CD4-positive, alpha-beta T cell (primary cell): ENCODE measurements at places on chromosomes 1 and 21.
A peak's percentile ranks its signal among the peaks of the same experiment; 100 is the strongest.

- no peak for DNase-seq
Observed at GRCh38 chr21:44365251-44365966, 12.0 kb downstream of the TRPM2 start.

- DNase-seq: no peak
Observed at GRCh38 chr21:37560385-37560784, 193.8 kb downstream of the DYRK1A start.

DNA sequence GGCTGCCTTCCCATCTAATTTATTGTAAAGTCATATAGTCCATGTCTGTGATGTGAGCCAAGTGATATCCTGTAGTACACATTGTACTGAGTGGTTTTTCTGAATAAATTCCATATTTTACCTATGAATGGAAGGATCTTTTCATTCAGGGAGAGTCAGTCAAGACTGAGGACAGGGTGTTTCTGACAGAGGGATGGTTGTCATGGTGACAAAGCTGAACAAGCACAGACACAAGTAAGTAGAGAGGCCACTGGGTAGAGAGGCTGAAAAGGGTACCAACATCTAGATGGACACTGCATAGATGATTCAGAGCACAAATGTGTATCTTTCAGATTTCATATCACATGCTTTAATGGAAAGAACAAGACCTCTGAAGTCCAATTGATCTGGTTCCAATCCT, 22.6 kb upstream of the IL20 start:
- no peak for DNase-seq

- no peak for DNase-seq
Observed at GRCh38 chr1:231887866-231888265, 261.3 kb downstream of the DISC1 start.

GRCh38 chr1:6521536-6521935, 30.1 kb upstream of the PLEKHG5 start:
- DNase-seq: no peak

GRCh38 chr1:40820251-40820797, 36.7 kb downstream of the KCNQ4 start:
- DNase-seq: peak; percentile 42

- DNase-seq: no peak
Observed at GRCh38 chr1:35570589-35571137, 2.5 kb upstream of the TFAP2E start.

- no peak for DNase-seq
Observed at GRCh38 chr21:14438211-14438610, 55.3 kb upstream of the HSPA13 start.

GRCh38 chr1:36124404-36125128, 456 bp downstream of the COL8A2 start:
- DNase-seq: no peak

DNA sequence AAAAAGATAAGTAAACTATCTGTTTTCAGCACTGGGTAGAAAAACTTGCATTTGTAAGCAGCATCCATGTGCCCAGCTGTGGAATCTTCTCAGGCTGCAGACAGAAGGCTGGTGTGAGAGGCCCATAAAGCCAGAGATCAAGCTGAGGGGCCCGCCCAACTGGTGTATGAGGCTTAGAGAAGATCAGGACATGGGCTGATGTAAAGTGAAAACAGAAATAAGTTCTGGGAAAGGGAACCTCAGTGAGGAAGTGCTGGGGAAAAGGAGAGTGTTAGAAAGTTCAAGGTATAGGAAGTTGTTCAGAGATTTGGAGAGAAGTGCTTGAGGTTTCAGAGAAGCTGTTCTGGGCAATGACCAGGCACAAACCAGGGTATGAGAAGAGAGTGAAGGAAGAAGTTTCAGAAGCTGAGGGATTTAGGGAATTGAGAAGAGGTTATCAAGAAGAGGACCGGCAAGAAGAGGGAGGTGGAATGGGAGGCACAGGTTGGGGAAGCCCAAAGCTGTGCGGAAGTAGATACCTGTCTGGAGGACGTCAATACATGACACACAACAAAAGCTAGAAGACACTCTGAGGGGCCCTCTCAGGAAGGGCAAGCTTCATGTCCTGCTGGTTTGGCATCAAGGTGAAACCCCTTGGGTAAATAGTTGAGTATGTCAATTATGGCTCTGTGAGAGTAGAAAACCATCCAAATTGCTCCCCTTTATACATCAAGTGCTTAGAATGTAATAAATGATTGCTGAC, 2.7 kb upstream of the CD5L start:
- no peak for DNase-seq

- no peak for DNase-seq
Observed at GRCh38 chr1:29520571-29521437, 284.5 kb downstream of the PTPRU start.

GRCh38 chr1:9659328-9659727, 7.8 kb downstream of the PIK3CD start:
- DNase-seq: no peak

DNA sequence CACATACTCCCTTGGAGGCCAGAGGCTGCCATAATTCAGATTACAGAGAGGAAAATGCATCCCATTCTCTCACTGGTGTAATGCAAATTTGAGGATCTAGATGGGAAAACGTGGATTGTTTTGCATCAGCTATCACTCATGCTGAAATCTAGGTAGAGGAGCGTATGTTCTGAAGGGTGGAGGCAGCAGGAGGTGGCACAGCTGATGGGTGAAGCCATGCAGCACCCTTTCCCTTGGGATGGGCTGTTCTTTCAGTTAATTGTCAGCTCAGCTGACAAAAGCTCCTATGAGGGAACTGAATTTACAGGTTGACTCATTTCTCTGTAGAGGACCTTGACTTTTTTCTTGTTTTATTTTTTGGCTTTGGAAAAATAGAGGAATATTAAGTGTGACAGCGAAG, 41.8 kb downstream of the CAMTA1 start:
- no peak for DNase-seq

- DNase-seq: no peak
Observed at GRCh38 chr1:159177272-159177907, 6.0 kb downstream of the CADM3 start.

GRCh38 chr1:158809862-158810261, 21.3 kb upstream of the MNDA start:
- DNase-seq: no peak

DNA sequence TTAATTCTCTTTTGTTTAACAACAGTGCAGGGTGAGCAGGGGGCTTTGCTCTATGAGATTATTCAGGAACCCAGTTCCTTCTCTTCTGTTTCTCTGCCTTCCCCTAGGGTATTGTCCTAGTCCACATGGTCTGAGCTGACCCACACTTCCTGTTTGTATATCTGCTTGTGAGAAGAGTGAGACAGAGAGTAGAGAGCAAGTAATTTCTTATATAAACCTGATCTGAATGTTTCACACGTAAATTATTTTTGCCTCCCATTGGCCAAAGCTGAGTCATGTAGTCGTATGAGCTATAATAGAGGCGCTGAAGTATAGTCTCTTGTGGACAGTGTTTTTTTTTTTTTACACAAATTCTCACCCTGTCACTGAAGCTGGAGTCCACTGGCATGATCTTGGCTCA, 134.2 kb upstream of the SERTAD4 start:
- DNase-seq: no peak
